ENCODE measurements at places on chromosomes 3 and 15. TPM values are rescaled to one million over a fixed set of nuclear protein-coding genes. Genes with fewer than 3 reads are reported as not detected.

DNA sequence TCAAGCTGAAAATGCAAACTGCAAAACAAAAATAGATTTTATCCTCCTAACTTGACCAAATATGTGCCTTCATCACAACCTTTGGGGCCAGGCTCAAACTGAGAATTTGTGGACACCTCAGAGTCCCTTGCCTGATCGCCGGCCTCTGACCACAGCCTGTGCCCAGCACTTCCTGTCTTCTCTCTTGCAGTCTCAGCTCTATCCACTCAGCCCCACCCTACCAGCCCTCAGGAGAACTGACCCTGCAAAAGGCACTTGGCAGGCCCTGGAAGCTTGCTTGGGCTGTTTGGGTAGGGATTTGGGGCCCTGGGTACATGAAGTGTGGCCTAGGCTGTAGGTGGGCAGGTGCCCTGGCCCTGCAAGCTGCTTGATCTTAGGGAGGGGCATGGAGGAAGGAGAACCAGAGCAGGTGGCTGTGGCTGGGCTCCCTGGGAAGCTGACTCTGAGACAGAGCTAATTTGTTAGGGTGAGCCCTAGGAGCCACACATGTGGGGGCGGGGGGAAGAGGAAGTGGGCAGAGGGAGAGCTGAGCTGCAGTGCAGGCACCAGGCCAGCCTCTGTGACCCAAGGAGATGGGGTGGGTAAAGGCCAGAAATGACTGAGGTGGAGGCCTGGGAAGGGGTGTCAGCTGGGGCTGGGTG lies 8.6 kb downstream of the CLEC3B start:
- DNase-seq: no peak

GRCh38 chr3:47441796-47442551 lies 33.8 kb downstream of the SCAP start:
- no peak for DNase-seq

DNA sequence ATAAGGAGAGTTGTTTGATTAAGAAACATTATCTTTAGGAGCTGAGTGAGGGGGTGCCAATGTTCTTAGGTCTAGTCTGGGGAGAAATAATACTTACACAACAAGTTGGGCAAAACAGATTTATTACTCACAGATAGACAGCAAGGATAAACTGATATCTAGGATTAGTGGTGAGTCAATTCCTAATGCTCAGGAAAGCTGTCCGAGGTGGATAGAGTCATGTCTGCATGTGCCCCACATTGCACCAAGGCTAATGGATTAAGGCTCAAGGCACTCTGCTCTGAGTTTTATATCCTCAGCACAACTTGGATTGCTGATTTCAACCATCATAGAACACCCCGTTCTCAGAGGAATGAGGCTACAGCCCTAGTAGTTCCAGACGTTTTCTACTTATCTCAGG lies 1042.3 kb downstream of the OTOL1 start:
- DNase-seq: no peak

DNA sequence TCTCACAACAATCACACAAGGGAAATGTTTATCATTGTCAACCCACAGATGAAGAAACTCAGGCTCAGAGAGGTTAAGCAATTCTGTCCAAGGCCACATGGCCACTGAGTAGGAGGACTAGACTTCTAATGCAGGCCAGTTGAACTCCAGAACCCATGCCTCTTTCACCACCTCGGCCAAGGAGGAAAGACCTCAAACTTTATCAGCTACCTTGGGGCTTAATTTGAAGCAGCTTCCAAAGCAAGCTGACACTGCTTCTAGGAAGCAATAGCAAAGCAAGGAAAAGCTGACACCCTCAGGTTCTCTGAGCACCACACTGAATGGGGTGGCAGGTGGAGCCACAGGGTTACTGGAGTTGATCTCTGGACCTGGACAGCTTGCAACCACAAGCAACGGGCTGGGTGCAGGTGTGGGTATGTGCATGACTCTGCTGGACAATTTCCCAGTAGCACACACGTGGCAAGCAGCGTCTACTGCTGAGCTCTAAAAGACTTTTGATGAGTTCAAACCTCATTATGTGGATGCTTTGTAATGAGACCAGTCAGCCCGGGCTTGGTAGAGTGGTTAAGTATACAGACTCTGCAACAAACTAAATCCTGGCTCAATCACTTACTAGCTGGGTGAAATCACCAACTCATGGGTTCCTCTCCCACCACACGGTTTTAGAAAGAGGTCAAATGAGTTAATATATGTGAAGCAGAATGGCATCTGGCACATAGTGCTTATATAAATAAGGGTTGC lies 23.1 kb downstream of the CCNL1 start:
- DNase-seq: no peak

Gene OXNAD1
- polyA plus RNA-seq: 9.0 TPM

Gene ITGA11
- 24.0 TPM for polyA plus RNA-seq
